ENCODE measurements at places on chromosomes 7 and 10.
A peak's percentile ranks its signal among the peaks of the same experiment; 100 is the strongest.

DNA sequence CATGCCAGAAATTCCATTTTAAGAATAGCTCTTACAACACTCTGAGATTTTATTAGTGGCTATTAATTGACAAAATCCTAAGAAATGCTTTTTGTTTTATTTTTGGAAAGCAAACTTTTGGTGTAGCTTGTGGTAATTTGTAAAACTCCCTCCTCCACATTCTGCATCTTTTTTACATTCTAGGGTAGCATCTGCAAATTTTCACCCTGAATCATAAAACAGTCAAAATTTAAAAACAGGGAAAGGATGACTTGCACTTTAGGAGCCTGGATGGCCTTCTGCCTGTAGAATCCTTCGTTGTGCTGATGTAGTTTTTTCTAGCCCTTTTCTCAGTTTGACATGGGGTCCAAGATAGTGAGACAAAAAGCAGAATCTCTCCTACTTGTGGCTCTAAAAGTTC, 316.1 kb downstream of the ADRA2A start:
- no peak for DNase-seq

GRCh38 chr10:109019001-109019424, 904.3 kb downstream of the XPNPEP1 start:
- DNase-seq = no peak

DNA sequence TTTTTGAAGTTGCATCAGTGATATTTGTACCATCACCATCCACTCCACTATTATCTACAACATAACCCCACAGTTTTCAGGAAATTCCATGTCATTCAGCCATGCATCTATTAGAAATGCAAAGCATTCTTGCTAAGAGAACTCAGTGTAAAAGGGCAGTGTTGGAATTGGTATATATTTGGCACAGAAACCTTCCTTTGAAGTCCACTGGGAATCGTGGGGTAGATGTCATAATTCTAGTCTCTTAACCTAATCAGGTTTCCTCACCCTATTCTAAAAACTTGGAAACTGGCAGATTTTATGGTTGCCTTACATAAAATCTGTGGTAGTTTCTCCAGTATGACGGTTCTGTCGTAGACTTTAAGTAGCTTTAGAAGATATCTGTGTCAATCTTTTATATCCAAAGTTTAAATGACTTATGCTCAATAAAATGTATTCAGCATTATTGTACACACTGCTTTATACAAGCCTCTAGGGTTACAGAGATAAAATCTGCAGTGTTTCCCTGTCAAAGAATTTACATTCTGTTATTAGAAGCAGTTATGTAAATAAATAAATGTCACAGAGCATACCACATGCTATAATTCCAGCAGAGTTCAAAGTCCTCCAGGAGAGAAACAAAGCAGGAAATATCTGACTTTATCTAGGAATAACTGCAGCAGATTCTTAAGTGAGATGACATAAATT, 704.4 kb upstream of the CELF2 start:
- no peak for DNase-seq

DNA sequence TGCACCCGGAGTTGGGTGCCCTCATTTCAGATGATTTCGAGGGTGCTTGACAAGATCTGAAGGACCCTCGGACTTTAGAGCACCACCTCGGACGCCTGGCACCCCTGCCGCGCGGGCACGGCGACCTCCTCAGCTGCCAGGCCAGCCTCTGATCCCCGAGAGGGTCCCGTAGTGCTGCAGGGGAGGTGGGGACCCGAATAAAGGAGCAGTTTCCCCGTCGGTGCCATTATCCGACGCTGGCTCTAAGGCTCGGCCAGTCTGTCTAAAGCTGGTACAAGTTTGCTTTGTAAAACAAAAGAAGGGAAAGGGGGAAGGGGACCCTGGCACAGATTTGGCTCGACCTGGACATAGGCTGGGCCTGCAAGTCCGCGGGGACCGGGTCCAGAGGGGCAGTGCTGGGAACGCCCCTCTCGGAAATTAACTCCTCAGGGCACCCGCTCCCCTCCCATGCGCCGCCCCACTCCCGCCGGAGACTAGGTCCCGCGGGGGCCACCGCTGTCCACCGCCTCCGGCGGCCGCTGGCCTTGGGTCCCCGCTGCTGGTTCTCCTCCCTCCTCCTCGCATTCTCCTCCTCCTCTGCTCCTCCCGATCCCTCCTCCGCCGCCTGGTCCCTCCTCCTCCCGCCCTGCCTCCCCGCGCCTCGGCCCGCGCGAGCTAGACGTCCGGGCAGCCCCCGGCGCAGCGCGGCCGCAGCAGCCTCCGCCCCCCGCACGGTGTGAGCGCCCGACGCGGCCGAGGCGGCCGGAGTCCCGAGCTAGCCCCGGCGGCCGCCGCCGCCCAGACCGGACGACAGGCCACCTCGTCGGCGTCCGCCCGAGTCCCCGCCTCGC, at the start of gene EGFR:
Gene EGFR (plus strand): TSS at position 657 of the 830 bp plus-strand sequence. CDS start 261 bp downstream, outside the sequence.
- DNase-seq = no peak

DNA sequence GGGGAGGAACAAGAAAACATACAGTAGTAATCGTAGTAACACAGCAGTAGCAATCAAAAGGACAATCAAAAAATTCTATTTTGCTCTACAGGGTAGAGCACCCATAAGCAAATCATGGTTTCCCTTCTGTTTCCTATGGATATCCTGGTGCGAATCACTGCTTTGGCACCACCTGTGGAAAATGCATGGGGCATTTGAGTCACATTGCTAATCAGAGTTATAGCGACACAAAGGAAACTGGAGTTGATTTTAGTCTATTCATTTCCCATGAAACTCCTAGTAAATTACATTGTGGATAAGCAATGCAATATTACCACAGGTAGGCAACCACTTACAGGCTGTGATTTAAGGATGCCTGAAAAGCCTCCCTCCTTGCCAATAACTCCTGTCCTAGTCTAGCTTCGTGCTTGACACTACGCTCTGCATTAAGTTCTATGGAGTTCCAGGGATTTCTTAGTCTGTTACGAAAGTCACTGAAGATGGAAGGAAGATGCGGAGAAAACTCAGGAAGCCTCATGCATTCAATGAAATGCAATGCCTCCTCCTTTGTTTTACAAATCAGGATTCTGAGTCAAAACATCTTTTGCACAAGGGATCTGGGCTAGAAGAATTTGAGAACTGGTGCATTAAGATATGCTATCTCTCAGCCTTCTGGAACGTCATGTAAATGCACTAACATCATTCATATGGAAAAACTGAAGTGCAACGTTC, 188.4 kb downstream of the DGKI start:
- DNase-seq = no peak

GRCh38 chr7:55129541-55130394, 111.0 kb downstream of the EGFR start:
- no peak for DNase-seq

- DNase-seq = no peak
These were observed 98.1 kb downstream of the PTPN20 start for GRCh38 chr10:47009215-47009838.

GRCh38 chr7:48473205-48473865, 302.1 kb downstream of the ABCA13 start:
- DNase-seq = no peak

- no peak for DNase-seq
These were observed 35.1 kb downstream of the GUSB start for GRCh38 chr7:65946904-65947303.

DNA sequence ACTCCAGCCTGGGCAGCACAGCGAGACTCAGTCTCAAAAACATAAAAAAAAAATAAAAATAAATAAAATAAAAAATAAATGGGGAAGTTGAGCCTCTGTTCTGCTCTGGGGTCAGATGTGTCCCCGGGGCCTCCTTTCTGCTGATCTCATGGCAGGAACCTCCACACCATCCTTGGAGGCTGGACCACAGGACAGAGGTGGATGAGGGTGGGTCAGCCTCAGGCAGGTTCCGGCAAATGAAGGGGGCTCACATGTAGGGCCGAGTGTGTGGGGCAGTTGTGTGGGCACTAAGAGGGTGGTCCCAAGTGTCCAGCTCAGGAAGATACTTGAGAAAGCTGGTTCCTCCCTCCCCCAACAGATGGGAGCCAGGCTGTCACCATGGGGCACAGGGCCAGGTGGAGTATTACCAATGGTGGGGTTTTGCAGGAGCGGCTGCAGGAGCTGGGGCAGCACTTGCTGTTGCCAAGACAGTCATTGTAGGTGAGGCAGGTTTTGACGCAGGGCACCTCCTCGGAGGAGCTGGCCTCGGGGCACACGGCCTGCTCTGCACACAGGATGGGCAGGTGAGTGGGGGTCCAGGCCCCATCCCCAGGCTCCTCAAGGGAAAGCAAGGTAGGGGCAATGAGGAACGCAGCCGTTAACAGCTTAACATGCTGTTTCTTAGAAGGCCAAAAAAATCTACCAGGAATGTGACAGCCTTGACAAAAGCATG, 13.9 kb upstream of the TBRG4 start:
- no peak for DNase-seq

DNA sequence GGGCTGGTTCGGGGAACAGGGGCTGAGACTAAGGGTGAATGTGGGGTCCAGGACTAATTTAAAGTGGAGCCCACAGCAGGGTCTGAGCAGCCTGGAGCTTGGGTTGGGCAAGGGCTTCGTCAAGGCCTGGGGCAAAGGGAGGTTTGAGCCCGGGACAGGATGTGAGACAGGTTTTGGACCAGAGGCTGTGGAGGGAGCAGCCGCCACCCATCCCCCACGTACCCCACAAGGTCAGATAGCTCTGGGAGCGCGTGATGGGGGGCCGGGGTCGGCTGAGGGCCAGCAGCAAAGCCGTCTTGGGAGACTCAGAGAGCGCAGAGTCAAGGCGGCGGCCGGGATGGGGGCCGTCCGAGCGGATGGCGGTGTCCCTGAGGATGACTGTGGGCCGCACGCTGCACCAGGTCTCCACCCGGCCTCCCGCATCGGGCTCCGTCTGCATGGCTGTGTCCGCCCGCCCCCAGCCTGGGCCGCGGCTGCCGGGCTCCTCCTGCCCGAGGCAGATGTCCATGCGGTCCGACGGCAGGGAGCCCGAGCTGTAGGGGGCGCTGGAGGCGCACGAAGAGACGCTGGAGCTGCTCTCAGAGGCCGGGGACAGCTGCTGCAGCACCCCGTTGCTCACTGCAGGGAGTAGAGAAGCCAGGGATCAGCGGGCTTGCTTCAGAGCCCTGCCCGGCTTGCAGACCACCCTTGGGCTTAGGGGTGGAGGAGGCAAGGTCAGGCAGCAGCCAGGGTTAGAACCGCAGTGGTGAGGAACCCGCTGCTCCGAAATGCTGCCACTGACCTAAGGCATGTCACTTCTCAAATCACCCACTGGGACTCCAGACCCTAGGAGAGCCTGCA, 12.1 kb downstream of the PDZD7 start:
- DNase-seq = peak; percentile 85

DNA sequence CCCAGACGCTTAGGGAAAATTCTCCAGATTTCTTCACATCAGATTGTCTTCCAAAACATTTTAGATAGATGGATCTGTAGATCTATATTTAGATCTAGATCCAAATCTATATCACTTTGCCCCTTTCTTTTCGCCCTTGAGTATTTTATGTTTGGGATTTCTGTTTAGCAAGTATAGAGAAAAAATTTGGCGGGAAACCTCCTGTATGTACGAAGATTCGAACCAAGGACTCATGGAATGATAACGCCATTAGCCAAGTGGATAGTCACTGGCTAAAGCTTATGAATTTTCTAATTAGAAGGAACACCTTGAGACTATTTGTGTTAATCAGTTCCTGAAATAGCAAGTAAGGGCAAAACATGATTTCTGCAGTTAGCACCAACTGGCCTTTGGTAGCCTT, 1.2 kb downstream of the THNSL1 start:
- no peak for DNase-seq

DNA sequence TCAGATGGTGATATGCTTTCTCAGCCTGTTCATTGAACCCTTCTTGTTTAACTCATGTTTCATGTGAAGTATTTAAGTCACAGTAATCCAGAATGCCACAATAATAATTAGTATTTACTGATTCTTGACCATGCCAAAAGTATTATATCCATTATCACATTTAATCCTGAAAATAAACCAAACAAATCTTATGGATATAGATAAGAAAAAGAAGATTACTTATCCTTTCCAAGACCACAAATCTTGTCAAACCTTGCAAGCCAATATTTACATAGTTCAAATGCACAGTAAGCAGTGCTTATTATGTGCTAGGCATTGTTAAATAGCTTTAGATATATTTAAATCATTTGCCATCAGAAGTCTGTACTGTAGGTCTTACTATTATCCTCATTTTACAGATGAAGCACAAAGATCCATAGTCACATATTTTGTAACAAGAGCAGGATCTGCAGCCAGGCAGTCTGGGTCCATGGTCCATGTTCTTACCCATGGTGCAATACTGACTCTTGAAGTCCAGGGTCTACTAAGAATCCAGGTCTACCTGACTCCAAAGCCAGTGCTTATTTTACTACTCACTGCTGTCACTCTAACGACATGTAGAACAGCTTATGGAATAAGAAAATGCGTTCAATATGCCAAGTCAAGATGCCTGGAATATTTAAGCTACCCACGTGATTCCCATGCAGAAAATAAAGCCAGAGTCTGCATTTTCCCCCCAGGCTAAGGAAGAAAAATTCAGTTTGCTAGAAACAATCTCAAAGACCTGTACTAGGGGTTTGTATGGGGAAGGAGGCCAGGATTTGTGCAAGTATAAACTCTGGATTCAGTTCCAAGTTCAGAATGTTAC, 984.8 kb upstream of the LRRTM3 start:
- DNase-seq = no peak

GRCh38 chr10:73900064-73900463, 10.9 kb upstream of the PLAU start:
- no peak for DNase-seq

- no peak for DNase-seq
These were observed 56.4 kb downstream of the VIPR2 start for GRCh38 chr7:159088016-159088865.

GRCh38 chr7:147971606-147972110, 618.9 kb upstream of the C7orf33 start:
- DNase-seq = no peak

- no peak for DNase-seq
These were observed 2.6 kb downstream of the GJD4 start for GRCh38 chr10:35607475-35608327.

DNA sequence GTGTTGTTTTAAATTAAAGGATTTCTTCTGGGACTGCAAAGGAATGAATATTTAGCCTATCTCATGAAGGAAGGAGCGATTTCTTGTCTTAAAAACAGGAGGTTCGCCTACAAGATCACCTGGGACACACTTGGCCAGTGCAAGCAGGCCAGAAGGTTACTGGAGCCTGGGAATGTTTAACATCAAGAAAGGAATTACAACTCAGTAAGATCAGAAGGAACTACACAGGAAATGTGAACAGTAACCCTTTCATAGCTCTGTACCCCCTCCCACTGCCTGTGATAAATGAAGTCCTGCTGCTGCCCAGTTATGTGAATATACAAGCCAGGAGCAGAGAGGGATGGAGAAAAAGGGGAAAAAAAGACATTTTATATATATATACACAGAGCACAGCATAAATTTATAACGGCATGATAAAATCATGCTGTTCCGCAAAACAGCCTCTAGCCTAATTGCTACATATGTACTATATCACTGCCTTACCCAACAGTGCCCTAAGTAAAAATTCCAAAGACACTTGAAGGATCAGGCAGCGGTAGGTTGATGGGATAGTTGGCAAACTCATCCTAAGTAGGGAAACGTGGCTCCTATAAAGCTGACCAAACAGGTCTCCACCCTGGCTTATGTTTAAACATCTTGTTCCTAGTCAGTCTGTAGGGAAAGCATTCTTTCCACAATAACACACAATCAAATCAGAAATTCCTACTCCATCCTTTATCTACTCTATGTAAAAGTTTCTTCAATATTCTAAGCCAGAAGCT, 63.8 kb downstream of the ZNF438 start:
- DNase-seq = no peak
